Lower leg skin (tissue), 4 donors: ENCODE measurements at places on chromosomes 13 and 19. TPM values are rescaled to one million over a fixed set of nuclear protein-coding genes. Genes with fewer than 3 reads are reported as not detected.

The HNRNPUL1 gene
- 142 TPM for total RNA-seq

GRCh38 chr19:3082331-3082730, 11.8 kb upstream of the GNA11 start:
- DNase-seq, result no peak

The CCL25 gene
- total RNA-seq, result 0.81 TPM

DNA sequence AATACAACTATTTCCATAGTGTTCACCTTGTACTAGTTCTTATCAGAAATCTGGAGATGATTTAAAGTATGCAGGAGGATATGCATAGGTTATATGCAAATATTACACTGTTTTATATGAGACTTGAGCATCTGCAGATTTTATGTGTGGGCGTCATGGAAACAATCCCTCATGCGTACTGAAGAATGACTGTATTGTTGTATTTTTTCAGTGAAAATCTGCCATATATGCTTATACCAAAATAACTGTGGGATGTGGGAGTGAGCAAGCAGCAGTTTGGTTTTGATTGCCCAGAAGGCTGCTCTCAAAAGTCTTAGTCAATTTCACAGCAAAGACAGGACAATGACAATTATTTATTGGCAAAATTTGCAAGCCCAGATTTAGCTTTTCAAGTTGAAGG, 238.8 kb upstream of the PCDH20 start:
- no peak for DNase-seq

The MAB21L1 gene
- total RNA-seq, result 0.58 TPM

The RUBCNL gene
- 3.0 TPM for total RNA-seq

The COG6 gene
- 21.8 TPM for total RNA-seq

DNA sequence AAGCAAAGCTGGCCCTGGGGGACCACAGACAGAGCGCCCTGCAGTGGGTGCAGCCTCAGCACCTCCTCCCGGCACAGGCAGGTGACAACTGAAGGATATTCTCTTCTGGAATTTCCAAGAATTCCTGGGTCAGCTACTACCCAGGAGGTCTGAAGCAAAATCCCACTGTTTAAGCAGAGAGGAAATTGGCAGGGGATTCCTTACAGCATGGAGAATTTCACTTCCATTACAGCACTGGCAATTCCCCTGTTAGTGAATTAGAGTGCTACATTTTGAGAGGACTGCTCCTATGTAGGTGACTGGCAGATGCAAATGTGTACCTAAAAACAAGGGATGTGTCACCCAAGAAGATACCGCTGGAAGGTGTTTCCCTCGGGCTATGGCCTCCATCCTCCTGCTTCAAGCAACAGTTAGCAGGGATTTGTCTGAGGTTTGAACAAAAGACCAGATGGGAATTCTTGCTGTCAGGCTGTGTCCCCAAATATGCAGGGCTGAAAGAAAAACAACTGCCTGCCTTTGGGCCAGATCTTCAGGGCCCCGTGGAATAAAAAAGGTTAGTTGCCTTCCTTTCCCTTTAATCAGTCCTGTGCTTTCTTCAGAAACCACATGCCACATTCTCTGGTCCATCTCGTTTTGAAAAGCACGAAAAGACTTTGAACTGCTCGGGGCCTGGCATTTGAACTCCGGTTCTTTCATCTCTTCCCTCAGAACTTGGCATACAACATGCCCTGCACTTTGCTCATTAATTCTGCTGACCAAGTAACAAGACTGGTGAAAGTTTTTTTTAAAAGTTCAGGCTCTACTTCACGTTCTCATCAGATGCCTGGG, 296.4 kb downstream of the DNAJC15 start:
- DNase-seq, result no peak

DNA sequence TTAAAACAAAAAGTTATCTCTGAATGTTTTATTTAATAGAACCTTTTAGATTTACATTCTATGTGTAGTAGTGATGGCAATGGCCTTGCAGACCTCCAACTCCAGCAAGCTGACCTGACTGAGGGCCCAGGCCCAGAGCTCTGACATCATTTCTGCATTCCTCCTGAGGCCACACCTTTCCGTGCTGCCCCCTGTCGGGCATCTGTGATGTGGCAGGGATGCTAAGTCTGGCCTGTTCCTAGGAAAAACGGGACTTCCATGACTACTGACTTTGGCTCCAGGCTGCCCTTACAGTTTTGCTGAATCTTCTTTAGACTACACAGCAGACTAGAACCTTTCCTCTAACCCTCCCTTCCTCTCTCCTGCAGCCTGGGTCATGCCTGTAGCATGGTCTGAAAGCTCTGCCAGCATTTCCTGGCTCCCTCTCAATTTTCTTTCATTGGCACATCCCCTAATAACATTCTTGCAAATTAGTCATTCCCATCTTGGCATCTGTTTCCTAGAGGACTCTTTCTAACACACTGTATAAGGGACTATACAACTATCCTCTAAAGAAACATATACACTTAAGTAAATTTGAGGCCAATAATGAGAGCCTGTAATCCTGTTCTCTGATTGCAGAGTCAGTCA, 249.1 kb downstream of the GPC5 start:
- no peak for DNase-seq

The NTF4 gene
- total RNA-seq, result 7.5 TPM

The PRTN3 gene
- not detected for total RNA-seq

GRCh38 chr13:31175847-31176532, 14.3 kb upstream of the HSPH1 start:
- DNase-seq, result no peak

GRCh38 chr13:30998136-30999088, 66.0 kb downstream of the TEX26 start:
- no peak for DNase-seq

The CPB2 gene
- not detected for total RNA-seq

DNA sequence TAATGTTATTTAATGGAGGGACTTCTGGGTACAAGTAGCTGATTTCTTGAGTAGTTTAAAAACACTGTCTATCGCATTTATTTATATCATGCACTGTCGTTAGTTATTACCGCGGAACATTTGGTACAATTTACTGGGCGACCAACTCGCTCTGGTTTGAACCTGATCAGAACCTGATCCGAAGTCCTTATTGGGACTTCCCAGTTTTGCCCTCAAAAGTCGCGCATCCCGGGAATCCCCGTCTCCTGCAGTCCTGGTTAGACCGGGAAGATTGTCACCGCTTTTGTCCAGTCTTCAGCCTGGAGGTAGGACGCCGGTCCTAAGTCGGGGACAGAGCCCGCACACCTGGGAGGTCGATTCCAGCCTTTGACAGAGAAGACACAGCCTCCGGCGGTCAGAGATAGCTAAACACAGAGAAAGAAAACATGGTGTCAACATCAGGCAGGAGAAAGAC, 694 bp downstream of the CLN5 start:
- DNase-seq, result peak; percentile 90

DNA sequence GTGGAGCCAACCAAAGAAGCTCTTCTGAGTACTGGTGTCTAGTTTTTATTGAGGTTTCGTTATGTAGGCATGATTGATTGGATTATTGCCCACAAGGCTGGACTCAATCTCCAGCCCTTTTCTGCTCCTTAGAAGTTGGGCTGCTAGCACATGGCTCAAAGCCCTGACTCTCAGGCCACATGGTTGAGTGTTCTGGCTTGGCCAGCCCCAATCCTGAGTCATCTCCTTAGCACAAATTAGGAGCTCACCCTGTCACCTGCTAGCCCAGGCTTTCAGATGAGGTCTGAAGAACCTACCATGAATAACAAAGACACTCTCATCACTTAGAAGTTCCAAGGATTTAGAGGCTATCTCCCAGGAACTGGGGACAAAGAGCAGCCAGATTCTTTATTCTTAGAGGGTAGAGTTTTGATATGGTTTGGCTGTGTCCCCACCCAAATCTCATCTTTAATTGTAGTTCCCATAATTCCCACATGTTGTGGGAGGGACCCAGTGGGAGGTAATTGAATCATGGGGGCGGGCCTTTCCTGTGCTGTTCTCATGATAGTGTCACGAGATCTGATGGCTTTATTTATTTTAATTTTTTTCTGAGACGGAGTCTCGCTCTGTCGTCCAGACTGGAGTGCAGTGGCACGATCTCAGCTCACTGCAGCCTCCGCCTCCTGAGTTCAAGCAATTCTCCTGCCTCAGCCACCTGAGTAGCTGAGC, 11.3 kb downstream of the DPY19L3 start:
- DNase-seq, result no peak

The APOC1 gene
- total RNA-seq, result 17.1 TPM

- no peak for DNase-seq
Observed at GRCh38 chr13:72489751-72490150, 237.7 kb downstream of the MZT1 start.

- DNase-seq, result no peak
Observed at GRCh38 chr13:33032037-33032625, 15.9 kb downstream of the KL start.

- no peak for DNase-seq
Observed at GRCh38 chr13:69980799-69981198, 126.8 kb upstream of the ATXN8OS start.

- no peak for DNase-seq
Observed at GRCh38 chr13:70407486-70407885, 299.2 kb upstream of the KLHL1 start.

DNA sequence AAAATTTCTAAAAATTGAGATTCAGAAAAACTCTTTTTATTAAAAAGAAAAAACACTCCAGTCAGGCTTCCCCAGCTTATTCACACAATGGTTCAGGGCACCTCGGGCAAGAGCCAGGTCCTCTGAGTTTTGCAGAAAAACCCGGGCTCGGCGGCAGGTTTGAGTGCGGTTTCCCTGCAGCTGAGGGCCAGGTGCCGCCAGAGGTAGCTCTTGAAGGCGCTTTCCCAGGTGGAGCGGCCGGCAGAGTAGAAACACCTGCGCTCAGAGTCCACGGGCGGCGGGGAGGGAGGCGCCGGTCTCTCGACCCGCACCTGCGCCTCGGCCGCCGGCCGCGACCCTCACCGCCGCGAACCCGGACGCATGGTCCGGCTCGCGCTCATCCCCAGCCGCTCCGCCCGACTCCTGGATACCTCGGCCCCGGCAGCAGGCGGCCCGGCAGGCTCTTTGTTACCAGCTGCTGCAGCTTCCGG, 444 bp downstream of the PROSER1 start:
- peak; percentile 21 for DNase-seq

- no peak for DNase-seq
Observed at GRCh38 chr13:27797228-27797624, 4.9 kb downstream of the GSX1 start.

GRCh38 chr13:100513171-100513570, 75.4 kb downstream of the GGACT start:
- no peak for DNase-seq

The CYP4F3 gene
- total RNA-seq, result 9.7 TPM

DNA sequence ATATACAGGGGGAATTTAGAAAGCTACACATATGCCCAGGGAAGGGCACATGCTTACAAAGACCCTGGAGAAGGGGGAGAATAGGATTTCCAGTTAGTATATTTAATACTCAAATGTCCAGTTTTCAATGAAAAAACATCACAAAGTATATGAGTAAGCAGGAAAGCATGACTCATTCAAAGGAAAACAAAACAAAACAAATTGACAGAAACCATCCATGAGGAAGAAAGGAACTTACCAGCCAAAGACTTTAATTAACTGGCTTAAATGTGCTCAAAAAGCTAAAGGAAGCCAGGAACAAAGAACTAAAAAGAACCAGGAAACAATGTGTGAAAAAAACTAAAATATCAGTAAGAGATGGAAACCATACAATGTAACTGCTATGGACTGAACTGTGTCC, 716.2 kb upstream of the ARGLU1 start:
- no peak for DNase-seq

DNA sequence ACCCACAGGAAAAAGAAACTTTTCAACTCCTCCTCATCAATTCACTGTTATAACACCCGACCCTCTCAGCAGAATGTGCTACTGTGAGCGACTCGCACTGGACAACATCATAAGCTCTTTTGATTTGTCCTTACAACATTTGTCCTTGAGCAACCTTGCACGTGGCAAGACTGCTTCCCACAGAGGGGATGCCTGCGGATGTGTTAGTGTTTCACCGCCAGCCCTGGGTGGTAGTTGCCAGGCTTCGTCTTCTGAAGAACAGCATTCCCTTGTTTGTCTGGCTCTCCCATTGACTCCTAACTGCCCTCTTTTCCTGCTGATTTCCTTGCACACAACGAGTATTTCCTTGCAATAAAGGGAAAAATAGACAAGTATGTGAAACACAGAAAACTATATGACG, 111.4 kb upstream of the SLC7A1 start:
- no peak for DNase-seq

The ZNF418 gene
- total RNA-seq, result 6.1 TPM

The KL gene
- 0.34 TPM for total RNA-seq

DNA sequence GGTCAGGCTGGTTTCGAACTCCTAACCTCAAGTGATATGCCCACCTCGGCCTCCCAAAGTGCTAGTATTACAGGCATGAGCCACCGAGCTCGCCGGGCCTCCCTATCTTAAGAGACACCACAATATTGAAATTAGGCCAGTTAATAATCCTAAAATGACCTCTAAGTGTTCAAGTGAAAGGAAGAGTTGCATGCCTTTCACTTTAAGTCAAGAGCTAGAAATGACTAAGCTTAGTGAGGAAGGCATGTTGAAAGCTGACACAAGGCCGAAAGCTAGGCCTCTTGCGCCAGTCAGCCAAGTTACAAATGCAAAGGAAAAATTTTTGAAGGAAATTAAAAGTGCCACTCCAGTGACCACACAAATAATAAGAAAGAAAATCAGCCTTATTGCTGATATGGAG, 144.5 kb upstream of the FNDC3A start:
- DNase-seq, result no peak

- no peak for DNase-seq
Observed at GRCh38 chr19:6551607-6552450, 21.0 kb downstream of the TNFSF9 start.

The WTIP gene
- 16.3 TPM for total RNA-seq

DNA sequence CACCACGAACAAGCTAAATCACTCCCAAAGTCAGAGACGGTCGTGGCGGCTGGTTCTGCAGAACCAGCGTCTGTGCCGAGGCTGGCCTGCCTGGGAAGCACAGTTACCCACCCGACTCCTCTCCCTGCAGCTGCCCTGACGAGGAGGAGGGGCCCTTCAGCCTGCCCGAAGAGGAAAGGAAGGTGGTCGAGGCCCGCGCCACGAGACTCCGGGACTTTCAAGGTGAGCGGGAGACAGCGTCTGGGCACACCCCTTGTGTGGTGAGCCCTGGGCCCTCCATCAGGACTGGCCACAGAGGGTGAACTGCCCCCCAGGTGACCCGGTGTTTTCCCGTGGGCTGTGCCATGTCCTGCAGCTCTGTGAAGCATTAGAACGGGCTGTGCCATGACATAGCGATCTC, 29.1 kb downstream of the PEX11G start:
- DNase-seq, result no peak

- no peak for DNase-seq
Observed at GRCh38 chr13:91045351-91046034, 302.0 kb upstream of the MIR17HG start.

The ZNF528 gene
- total RNA-seq, result 17.9 TPM

The ZNF93 gene
- total RNA-seq, result 3.4 TPM
